CD4-positive, alpha-beta T cell treated with Interleukin-6 for 4 hours (primary cell): ENCODE measurements at places on chromosomes 3 and 15.

GRCh38 chr3:144112036-144112435 lies 140.4 kb downstream of the DIPK2A start:
- DNase-seq: no peak

- no peak for DNase-seq
Observed at GRCh38 chr3:138507524-138507923, 73.1 kb downstream of the ESYT3 start.

DNA sequence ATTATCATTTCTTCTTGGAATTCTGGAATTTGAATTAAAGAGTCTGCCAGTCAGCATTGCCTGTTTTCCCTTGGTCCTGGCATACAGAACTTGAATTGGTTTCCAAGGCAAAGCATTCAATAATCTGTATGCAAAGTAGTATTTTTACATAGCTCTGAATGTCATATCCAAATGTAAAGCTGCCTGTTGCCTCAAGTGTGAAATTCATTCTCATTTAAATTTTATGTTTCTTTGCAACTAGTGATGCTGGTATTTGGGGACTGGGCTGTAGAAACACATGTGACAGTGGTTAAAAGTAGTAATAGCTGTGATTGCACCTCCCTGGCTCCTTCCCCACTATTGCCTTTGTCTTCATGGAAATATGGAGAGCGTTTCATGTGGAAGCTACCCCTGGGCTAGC lies 743.9 kb upstream of the GOLIM4 start:
- DNase-seq: no peak

- no peak for DNase-seq
Observed at GRCh38 chr3:174786825-174787224, 72.3 kb upstream of the NAALADL2 start.

- DNase-seq: no peak
Observed at GRCh38 chr3:23785882-23786281, 19.9 kb upstream of the UBE2E1 start.

GRCh38 chr15:94348084-94348483 lies 116.7 kb downstream of the MCTP2 start:
- no peak for DNase-seq

DNA sequence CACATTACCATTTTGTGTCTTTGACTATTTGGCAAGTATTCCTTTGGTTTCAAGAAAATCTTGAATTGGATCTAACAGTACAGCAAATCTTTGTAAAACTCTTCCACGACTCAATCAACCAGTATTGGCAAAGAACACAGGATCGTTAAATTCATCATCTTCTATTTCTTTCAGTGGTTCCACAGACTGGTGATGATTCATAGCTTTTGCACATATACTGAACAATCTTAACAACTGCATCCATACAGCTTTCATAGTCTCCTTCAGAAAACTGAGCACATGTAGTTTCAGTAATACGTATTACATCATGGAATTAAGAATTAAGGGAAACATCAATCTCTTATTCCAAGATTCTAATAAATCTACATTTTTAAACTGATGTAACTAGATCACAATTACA lies 91.6 kb upstream of the LIPC start:
- DNase-seq: no peak

GRCh38 chr3:129333891-129334290 lies 55.2 kb downstream of the HMCES start:
- DNase-seq: no peak

DNA sequence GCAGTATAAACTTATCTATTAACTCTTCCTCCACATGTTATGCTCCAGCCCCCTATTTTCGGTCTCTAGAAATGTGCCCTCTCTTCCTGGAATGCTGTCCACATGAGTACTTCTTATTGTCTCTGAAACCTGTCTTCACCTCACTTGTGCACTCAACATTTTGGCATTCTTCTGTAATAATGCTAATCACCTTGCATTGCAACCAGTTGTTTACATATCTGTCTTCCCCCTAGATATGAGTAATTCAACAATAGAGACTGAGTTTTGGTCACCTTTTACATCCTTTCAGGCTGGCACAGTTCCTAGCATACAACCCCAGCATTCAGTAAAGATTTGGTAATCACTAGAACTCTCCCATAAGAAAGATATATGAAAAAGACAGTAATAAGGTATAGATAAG lies 17.2 kb downstream of the CCDC80 start:
- no peak for DNase-seq

DNA sequence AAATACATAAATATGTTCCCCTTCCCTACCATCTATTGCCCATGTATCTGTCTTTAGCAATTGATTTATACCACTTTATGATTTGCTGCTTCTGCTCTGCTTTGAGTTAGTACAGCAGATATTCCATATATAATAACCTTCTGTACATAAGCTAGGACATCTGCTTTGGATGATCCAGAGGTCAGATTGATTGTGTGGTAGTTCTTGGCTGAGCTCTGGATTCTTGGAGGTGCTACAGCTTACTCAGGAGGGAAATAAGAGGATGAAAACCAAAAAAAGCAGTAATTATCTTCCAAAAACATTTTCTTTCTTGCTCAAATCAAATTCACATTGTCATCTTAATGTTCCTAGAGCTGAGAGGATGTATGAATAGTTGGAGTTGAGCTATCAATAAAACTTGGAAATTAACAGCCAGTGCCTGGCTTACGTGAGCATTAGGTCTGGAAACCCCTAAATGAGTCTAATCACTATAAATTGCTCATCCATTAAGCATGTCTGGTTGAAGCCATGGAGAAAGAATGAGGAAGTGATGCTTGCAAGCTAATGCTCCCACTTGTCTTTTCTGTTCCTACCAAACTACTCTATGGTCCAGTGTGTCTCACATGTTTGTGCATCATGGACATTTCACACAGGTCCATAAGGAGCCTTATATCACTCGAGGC lies 36.3 kb upstream of the TMEM42 start:
- no peak for DNase-seq

DNA sequence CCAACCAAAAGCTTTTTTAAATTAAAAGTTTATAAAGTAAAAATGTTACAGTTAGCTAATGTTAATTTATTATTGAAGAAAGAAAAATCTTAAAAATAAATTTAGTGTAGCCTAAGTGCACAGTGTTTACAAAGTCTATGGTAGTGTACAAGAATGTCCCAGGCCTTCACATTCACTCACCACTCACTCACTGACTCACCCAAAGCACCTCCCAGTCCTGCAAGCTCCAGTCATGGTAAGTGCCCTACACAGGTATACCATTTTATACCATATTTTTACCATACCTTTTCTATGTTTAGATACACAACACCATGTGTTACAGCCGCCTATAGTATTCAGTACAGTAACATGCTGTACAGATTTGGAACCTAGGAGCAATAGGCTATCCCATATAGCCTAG lies 29.1 kb downstream of the SSR3 start:
- DNase-seq: no peak

DNA sequence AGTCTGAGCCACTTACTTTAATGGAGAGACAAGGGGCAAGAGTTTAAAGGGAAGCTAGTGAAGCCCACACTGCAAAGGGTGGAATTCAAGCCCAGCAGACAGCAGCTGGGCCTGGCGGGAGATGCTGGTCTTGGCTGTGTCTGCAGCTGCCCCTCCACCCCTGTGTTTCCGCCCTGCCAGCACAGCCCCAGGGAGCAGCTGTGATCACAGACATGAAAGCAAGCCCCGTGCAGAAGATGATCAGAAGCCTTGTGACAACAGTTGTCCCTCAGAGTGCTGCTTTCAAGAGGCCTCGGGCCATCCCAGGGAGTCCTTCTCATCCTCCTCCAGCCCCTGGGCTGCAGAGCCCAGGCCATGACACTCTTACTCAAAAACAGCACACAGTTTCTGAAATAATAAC lies 24.1 kb upstream of the SLC6A1 start:
- no peak for DNase-seq

DNA sequence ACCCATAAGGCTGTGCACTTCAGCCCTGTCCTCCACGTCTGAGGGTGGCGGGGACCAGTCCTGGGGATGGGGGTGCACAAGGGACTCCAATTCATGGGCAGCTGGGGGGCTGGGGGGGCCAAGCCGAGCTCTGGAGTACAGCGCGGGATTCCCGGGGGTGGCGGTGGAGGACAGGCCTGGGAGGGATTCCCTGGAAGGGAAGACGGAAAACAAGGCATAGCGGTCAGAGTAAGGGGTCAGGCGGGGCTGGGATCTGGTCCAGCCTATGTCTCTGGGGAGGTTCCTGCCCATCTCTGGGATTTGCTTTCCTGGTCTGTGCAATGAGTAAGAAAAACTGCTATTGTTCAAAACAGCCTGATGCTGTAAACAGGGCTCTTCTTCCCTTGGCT lies 8.1 kb upstream of the IGDCC3 start:
- DNase-seq: no peak

DNA sequence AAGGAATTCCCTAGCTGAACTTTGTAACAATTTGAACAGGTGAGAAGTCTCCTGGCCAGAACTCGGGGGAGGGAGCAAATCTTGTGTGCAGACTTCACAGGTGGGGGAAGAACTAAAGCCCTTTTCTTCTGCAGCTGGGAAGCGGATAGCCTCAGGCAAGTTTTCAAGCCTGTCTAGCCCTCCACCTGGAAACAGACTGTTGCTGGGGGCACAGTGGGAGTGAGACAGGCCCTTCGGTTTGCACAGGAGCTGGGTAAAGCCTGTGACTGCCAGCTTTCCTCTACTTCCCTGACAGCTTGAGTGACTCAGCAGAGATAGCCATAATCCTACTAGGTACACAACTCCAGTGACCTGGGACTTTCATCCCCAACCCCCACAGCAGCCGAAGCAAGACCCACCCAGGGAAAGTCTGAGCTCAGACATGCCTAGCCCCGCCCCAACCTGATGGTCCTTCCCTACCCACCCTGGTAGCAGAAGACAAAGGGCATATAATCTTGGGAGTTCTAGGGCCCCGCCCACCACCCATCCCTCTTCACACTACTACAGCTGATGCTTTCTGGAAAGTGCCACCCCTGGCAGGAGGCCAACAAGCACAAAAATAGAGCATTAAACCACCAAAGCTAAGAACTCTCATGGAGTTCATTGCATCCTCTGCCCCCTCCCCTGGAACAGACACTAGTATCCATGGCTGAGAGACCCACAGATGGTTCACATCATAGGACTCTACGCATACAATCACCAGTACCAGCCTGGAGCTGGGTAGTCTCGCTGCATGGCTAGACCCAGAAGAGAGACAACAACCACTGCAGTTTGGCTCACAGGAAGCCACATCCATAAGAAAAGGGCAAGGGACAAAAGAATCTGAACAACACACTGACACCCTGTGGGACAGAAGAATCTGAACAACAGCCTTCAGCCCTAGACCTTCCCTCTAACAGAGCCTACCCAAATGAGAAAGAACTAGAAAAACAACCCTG lies 479.0 kb downstream of the RAP2B start:
- DNase-seq: no peak
